ENCODE measurements at places on chromosomes 12 and 14.
A peak's percentile ranks its signal among the peaks of the same experiment; 100 is the strongest.

GRCh38 chr12:14157088-14157747 lies 175.8 kb upstream of the GRIN2B start:
- DNase-seq, result no peak

- DNase-seq, result no peak
These were observed 199.6 kb upstream of the TMEM260 start for GRCh38 chr14:56379956-56380355.

- DNase-seq, result peak; percentile 59
These were observed at the start of gene JDP2 for GRCh38 chr14:75427482-75428229. TSS of gene JDP2 (plus strand) at chr14:75428022. CDS start at chr14:75437921, 9,899 bp downstream.

GRCh38 chr12:5456030-5456429 lies 24.1 kb downstream of the NTF3 start:
- DNase-seq, result no peak

DNA sequence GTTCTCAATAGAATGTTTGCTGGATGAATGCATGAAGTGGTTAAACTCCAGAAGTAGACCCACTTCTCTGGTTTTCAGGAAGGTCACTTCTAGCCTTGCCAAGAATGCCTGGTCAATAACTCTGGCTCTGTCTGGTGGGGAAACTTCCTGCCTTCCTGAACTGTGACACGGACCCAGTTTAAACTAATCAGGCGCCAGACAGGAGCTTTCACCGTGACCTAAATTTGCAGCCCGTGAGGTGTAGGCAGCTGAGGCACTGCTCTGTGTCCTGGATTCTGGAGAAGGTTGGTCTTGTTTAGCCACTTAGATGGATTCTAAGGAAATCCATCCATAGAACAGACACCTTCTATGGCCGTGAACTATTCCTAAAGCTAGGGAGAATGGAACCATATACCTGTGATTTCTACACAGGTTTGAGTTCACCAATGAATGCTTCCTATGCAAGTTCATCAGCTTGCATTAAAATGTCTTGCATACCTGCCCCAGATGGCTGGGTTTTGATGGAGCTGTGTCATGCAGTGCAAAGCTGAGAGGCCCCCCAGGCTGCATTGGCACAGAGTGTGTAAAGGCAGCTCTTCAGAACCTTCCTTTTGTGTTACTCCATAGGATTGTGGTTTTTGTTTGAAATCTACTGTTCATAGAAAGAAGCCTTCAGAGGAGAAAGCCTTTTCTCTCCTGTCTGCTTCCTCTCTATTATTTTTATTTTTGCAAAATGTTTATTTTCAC lies 4.4 kb downstream of the CHST11 start:
- no peak for DNase-seq

- no peak for DNase-seq
These were observed 1553.8 kb upstream of the FLRT2 start for GRCh38 chr14:83975841-83976770.

GRCh38 chr12:129827866-129828384 lies 75.9 kb downstream of the TMEM132D start:
- DNase-seq, result no peak

- DNase-seq, result no peak
These were observed 11.5 kb downstream of the ASPG start for GRCh38 chr14:104096751-104097700.

- DNase-seq, result no peak
These were observed 85.0 kb upstream of the GTF2A1 start for GRCh38 chr14:81305743-81306142.

GRCh38 chr12:25997201-25997963 lies 38.9 kb downstream of the RASSF8 start:
- DNase-seq, result no peak

GRCh38 chr12:109847142-109847735 lies 14.0 kb upstream of the TRPV4 start:
- DNase-seq, result no peak

GRCh38 chr12:131131077-131131807 lies 177.5 kb downstream of the ADGRD1 start:
- DNase-seq, result no peak

DNA sequence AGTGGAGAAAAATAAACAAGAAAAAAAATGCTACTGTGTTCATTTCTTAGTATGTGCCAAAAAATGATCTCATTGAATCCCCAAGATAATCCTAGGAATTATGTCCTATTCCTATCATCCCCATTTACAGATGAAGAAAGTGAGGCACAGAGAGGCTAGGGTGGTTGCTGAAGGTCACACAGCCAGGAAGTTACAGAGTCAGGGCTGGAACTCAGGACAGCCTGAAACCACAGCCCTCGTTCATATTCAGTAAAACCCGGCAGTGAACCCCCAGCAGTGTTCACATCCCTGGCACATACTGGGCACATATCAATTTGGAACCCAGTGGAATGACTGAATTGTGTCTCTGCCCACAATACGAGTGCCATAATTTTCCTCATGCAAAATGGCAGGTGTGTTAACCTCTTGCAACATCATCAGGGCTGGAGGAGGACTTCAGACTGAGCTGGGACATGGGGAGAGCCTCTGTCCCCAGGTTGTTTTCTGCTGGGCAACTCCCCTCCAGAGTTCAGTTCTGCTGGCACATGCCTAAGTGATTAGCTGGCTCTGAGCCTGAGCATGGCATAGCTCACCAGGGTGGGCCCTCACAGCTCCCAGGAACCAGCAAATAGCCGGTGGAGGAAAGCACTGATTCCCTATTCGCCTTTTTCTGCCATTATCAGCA lies 2.0 kb upstream of the PPP1CC start:
- no peak for DNase-seq

DNA sequence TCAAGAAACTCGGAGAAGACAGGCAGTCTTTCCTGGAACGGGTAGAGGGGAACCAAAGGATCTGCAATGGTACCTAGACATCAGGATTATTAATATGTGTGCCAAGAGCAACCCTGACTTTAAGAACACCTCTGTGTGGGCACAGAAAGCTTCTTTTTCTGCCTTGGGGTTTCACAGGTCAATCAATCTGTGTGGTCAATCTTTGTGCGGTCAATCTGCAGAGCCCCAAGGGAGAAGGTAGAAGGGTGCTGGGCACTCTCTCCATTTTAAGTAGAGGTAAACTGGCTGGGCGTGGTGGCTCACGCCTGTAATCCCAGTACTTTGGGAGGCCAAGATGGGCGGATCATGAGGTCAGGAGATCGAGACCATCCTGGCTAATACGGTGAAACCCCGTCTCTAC lies 100.7 kb downstream of the ARF6 start:
- DNase-seq, result no peak

DNA sequence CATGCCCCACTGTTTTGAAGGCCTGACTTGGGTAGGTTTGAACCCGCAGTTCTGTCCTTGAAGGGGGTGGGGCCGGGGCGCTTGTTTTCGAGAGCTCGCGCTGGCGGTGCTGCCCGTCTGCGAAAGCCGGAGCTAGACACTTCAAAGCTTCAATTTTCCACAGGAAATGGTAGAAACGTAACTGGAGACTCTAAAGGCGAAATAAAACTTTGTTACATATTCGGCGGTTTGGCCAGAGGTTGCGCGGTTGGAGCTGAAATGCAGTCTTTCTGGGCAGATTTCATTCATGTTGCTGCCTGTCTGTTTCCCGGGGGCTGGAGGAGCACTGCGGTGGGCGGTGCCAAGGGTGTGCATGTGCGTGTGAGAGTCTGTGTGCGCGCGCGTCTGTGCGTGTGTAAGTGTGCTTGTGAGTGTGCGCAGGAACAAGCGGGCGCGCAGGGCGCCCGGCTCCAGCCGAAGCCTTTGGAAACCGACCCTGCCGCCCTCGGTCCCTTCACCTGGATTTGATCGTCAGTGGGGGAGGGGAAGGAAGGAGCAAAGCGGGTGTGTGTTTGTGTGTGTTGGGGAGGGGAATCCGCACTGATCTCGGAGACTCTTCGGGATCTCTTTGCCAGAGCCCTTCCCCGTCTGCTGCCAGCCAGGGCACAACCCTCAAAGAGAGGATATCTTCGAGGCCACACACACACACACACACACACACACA lies 227.7 kb upstream of the CRY1 start:
- DNase-seq, result peak; percentile 85

DNA sequence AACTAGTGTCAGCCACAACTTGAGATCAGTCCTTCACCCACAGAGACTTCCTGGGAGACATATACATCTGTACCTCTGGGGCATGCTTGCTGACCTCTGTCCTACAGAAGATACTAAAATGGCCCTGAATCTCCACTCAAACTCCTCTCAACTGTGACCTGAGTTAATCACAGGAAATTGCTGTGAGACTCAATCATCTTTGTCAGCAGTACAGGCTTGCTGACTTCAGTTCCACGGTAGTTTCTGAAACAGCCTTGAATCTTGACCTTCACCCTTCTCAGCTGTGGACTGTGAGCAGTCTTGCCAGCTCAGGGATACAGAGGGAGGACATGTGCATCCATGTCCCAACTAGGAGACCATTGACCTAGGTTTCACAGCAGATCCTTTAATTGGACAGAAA lies 1.4 kb upstream of the KLRC1 start:
- no peak for DNase-seq

DNA sequence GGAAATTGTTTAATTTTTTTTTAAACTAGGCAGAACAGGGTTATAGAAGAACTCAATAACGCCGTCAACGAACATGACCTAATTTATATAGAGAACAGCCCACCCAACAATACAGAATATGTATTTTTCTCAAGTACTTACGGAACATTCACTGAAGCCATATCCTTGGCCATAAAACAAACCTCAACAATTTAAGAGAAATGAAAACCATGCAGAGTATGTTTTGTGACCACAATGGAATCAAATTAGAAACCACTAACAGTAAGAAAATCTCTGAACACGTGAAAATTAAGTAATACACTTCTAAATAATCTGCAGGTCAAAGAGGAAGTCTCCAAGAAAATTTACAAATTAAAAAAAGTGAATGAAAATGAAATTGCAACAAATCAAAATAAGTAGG lies 9.4 kb downstream of the SART3 start:
- DNase-seq, result no peak

DNA sequence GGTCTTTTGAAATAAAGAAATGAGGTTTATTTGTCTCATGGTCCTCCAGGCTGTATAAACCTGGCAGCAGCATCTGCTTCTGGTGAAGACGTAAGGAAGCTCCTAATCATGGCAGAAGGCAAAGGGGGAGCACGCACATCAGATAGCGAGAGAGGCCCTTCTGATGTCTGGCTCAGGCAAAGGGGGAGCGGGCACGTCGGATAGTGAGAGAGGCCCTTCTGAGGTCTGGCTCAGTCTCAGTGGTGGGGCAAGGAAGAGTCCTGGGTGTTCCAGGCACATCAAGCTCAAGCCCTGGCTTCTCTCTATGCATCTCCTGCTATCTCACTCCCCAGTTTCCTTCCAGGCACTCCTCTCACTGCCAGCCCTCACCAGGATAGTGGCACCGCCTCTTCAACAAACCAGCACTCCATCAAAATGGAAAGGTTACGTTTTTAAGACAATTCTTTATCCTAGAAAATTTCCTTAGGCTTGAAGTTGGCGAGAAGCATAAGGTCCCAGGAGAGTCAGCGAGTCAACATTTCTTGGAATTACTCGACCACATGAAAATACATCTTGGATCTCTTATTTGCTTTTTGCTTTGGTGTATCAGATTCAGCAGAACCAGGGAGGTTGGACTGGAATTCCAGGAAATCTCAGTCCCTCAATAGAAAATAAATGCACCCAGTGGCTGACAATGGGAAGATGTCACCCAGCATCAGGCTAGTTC lies 189.6 kb upstream of the TMEM132C start:
- no peak for DNase-seq

- DNase-seq, result no peak
These were observed 254.0 kb upstream of the KITLG start for GRCh38 chr12:88834226-88834625.

DNA sequence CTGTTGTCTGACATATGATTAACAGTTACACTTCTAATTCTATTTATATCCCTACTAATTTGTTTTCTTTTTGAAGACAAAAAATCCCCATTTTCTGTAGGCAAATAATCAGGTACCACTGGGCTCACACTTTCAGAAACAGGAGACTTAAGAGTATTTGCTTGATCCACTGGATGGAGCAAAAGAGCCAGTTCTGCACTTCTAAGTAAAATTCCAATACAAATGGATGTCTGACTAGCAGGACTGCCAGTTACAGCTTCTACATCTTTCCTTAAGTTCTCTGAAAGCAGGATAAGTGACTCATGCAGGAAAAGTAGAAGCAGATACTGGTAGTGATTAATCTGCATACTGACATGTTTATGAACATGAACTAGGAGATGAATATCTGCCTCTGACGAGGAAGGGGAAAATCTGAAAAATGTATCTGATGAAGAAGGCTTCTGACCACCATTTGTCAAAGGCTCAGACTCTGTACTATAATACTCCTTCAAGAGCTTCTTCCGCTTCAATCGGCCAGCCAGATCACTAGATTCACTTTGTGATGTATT lies 73.8 kb upstream of the ANKS1B start:
- no peak for DNase-seq

DNA sequence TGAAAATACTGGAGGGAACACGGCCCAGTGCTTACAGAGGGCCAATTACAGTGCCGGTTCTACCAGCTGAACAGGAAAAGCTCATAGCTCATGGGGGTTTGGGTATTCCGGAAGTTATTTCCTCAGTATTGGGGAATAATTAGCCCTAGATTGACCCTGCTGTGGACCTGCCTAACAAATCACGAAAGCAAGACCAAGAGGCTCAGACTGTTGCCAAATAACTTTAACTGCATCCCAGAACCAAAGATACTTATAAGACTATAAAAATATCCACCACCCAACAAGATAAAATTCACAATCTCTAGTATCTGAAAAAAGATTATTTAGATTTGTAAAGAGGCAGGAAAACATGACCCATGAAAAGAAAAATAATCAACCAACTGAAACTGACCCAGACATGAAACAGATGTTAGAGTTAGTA lies 8.0 kb upstream of the OR5AU1 start:
- DNase-seq, result no peak

- no peak for DNase-seq
These were observed 141.7 kb downstream of the SYT1 start for GRCh38 chr12:79006306-79006705.

GRCh38 chr12:89829434-89829975 lies 120.9 kb upstream of the ATP2B1 start:
- no peak for DNase-seq

DNA sequence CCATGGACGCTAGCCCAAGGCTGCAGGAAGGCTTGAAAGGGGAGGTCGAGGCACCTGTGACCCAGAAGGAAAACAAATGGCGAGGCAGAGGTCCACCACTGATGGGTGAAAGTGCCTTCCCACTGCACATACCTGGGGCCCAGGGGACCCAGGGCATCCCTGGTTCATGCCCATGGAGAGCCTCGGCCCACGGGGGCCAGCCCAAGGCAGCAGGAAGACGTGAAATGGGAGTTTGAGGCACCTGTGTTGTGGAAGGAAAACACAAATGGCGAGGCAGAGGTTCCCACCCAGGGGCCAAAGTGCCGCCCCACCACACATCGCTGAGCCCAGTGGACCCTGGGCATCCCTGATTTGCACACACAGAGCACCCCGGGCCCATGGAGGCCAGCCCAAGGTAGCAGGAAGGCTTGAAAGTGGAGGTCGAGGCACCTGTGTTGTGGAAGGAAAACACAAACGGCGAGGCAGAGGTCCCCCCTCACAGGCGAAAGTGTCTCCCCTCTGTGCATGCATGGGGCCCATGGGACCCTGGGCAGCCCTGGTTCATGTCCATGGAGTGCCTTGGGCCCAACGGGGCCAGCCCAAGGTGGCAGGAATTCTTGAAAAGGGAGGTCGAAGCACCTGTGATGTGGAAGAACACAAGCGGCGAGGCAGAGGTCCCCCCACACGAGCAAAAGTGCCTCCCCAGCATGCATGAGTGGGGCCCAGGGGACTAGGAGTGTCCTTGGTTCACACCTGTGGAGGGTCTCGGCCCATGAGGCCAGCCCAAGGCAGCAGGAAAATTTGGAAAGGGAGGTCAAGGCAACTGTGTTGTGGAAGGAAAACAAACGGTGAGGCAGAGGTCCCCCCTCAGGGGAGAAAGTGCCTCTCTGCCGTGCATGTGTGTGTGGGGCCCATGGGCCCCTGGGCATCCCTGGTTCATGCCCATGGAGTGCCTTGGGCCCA lies 383.3 kb downstream of the ALG10 start:
- peak; percentile 0 for DNase-seq

- DNase-seq, result peak; percentile 74
These were observed 70.3 kb downstream of the COX16 start for GRCh38 chr14:70289138-70289537.

Measured in stimulated activated CD4-positive, alpha-beta T cell treated with anti-CD3 and anti-CD28 coated beads, Interleukin-15, amount 100 ng/mL, for 24 hours (primary cell).